ENCODE measurements at places on chromosomes 5 and 9.

DNA sequence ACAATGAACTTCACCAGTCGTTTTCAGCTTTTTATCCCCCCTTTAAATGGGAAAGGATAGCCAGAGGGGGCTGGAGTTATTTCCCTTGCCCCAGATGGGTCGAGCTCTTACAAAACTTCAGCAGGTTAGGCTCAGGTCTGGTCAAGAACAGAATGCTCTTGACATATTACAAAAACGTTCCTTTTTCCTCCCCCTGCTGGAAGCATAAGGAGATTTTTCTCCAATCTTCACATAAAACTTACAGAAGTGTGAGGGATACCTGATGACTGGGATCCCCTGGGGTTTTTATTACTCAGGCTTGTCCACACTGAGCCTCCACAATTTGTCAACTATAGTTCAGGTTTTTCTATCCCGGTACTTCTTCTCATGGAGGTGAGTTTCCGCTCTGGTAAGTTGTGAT, 60.8 kb downstream of the CSF2 start:
- peak; percentile 26 for DNase-seq

- DNase-seq, result no peak
These were observed 86.1 kb downstream of the WWC1 start for GRCh38 chr5:168377525-168377924.

DNA sequence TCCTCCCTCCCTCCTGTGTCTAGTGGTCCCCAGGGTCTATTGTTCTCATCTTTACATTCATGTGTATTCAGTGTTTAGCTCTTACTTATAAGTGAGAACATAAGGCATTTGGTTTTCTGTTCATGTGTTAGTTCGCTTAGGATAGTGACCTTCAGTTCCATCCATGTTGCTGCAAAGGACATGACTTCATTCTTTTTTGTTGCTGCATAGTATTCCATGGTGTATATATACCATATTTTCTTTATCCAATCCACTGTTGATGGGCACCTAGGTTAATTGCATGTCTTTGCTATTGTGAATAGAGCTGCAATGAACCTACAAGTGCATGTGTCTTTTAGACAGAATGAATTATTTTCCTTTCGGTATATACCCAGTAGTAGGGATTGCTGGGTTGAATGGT, 46.8 kb downstream of the FYB1 start:
- DNase-seq, result no peak

DNA sequence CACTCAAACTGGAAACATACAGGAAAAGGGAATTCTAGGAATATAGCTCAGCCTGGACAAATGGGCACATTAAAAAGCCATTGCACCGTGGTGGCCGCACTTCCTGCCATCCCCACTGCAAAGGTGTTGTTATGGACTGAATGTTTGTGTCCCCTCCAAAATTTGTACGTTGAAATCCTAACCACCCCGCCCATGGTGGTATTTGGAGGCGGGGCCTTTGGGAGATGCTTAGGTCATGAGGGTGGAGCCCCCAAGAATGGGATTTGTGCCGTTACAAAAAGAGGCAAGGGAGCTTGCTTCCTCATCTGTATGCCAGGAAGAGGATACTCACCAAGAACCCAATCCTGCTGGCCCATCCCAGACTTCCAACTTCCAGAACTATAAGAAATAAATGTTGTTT, 1.1 kb upstream of the CMBL start:
- no peak for DNase-seq

DNA sequence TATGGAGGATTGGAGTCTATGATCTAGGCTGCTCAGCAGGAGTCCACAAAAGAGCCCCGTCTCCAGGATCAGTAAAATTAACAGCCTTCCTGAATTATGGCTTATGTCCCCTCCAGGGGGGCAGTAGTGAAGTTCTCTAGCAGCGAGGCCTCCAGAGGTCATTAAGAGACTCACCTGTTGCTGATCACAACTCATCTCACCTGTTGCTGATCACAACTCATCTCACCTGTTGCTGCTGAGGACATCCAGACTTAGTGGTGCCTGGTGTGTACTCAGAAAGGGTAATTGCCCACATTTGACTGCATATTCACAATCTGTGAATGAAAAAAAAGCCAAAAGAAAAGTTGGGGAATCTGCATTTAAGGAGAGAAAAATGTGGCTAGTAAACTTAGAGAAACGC, 129.5 kb downstream of the SMARCA2 start:
- DNase-seq, result no peak

DNA sequence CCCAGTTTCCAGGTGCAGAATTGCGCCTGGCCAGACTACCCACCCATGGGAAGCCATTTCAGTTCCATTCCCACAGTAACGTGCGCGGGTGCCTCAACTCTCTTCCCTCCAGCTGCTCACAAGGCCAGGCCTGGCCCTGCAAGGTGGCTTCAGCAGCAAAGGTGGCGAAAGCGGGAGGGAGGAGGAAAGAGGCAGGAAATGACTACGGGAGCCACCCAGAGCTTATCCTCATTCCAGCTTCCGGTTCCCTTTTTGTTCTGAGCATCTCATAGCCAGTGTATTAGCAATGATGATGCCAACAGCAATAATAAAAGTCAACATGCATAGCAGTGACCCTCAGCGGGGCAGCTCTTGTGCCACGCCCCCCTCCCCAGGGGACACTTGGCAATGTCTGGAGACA, 101.5 kb upstream of the BOD1 start:
- no peak for DNase-seq

- no peak for DNase-seq
These were observed 227.8 kb upstream of the CDH9 start for GRCh38 chr5:27266184-27266583.

DNA sequence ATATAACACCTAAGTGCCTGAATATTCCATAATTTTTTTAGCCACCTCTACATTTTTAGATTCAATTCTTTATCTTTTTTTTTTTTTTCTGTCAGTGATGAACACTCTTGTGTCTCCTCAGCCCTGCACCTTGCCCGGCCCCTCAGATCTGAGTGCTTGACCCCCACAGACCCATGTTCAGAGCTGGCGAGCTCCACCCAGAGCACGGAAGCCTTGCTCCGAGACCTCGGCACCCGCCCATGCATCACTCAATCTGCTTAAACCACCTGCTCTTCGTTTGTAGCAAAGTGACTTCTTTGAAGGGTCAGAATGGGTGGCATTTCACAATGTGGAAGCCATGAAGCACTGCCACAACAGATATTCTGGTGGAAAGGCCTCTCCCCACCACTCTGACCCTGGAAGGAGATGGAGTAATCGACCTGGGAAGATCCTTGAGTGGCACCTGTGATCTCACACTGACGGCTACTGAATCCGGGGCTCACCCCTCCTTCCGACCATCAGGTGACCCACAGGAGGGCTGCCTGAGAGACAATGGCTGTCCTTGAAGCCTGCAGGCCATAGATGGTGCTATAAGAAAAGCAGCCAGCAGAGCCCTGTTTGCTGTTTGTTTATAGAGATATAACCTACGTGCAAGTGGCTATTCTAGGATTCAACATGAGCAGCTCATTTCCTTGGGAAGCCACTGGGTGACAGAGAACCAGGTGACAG, 261.1 kb upstream of the IRX4 start:
- DNase-seq, result no peak

DNA sequence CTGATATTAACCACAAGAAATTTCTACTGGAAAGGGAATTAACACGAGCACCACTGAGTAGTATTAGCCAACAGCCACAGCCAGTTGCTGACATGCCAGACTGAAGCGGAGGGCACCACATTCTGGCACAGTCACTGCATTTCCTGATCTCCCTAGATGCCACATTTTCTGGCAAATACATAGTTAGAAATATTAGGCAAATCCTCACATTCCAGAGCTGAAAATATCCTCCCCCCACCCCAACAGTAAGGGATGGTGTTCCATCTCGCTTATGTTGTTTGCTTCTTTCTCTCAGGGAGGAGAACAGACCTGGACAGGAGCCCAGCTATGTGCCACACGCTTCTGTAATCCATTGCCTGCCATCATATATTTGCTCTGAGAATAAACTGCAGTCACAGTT, 32.8 kb upstream of the MCTP1 start:
- DNase-seq, result no peak

GRCh38 chr9:77454663-77455062, 193.5 kb downstream of the GNA14 start:
- DNase-seq, result no peak

GRCh38 chr5:19369561-19369960, 618.4 kb downstream of the CDH18 start:
- DNase-seq, result no peak

GRCh38 chr9:127626752-127627493, 14.8 kb downstream of the STXBP1 start:
- no peak for DNase-seq

DNA sequence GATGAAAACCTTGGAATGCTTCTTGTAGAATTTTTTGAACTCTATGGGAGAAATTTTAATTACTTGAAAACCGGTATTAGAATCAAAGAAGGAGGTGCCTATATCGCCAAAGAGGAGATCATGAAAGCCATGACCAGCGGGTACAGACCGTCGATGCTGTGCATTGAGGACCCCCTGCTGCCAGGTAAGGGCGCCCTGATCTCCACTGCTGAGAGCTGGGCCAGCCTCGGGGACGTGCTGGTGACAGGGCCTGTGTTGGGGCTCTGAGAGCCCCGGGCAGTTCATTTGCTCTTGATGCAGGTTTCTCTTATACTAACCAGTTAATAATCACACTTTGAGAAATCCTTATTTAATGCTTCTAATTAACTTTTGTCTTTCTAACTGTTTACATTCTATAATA, 33.0 kb downstream of the TENT4A start:
- no peak for DNase-seq

- DNase-seq, result no peak
These were observed 16.5 kb upstream of the RARS1 start for GRCh38 chr5:168469816-168470215.

DNA sequence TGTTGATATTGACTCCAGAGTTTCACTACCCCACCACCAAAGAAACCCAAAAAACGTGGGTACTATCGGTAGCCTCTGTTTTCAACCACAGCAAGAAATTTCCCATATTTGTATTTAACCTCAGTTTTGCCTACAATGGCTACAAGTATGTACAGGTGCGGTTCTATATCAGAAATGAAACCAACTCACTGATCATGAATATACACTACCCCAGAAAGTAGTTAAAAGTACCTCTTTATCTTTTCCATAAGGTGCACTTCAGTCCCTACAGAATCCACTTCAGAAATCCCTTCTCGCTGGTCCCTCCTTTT, 140.6 kb upstream of the SLC12A2 start:
- DNase-seq, result no peak

DNA sequence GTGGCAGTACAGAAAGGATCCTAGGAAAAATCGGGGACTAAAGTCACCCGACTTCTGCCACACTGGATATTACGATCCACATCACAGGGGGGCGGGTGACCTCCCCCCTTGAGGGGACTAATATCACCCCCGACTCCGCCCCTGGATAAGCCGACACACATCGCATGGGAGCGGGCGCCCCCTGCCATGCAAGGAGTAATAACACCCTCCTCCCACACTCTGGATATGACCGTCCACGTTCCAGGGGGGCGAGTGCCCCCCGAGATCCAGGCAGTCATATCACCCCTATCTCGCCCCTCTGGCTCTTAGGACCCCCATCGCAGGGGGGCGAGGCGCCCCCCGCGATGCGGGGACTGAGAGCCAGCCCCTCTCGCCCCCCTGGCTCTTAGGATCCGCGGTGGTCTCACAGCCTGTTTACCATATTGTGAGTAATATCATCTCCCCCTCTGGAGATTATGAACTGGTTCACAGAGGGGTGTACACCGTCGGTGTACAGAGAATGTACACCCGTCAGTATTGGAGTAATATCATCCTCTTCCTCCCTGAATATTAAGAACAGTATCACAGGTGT, 423.0 kb downstream of the DIRAS2 start:
- DNase-seq, result peak; percentile 30

DNA sequence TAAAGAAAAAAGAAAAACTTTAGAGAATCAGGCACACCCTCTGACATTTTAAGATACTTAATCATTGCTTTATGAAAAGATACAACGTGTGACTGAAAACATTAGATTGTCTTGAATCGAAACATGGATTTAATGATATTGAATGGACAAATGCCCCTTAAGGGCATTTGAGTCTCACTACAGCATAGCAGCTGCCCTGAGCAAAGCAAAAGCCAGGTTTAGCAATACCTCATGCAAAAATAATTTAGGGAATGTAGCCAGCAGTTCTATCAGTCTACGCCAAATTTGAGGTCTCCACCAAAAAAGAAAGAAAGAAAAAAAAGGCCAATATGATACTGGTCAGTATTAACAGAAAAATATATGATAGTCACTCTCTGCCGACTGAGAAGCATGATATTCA, 56.6 kb upstream of the LMNB1 start:
- DNase-seq, result no peak

GRCh38 chr5:124460642-124461041, 285.8 kb downstream of the ZNF608 start:
- DNase-seq, result no peak

DNA sequence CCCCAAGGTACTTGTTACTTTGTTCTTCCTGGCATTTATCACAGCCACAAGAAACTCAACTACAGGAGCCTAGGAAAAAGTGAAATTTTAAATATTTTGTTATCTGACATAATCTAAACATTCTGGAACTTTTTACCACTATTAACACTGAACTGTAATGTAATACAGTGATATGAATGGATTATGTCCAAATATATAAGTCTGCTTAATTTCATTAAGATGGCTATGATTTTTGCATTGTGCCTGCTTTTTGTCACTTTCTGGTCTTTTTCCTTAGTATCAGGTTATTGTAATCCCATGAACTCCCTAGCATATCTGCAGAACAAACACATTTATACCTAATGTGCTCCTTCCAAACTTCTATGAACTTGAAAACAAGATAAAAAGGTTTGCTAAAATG, 35.8 kb downstream of the PJA2 start:
- no peak for DNase-seq

DNA sequence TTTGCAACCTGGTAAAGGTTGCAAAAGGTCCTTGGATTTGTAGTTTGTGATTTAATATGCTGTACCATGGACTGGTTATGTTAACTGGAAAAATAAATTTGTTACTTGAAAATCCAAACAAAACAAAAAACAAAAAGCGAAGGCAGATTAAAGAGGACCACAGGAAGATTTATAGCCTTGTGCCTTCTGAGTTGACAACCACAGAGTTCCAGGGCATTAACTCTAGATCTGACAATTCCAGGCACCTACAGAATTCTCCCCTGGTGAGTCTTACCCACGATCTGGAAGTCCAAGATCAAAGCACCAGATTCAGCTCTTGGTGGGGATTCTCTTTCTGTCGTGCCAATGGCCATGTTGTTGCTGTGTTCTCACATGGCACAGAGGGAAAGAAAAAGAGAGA, 107.9 kb upstream of the SELENOP start:
- DNase-seq, result no peak

- no peak for DNase-seq
These were observed 117.4 kb upstream of the ELL2 start for GRCh38 chr5:96079075-96079474.

DNA sequence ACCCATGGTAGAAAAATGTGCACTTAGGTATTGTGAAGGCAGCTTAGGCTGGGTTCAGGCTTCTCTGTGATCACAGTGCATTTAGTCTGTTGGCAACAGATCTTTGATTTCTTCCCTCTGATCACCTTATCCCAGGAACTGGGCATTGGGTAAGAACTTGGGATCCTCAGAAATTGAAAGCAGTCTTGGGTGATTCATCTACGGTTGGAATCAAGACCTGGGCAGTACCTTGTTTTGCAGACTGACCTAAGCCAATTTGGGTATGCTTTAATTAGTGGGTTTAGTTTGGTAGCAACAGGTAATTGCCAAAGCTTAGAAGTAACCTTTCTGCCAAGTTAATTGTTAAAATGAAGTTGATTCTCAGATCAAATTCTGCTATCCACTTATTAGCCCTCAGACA, 17.8 kb downstream of the ENTREP1 start:
- no peak for DNase-seq
